ENCODE measurements at places on chromosomes 2 and 18.

GRCh38 chr2:39091543-39091942 lies 29.3 kb downstream of the SOS1 start:
- DNase-seq, result no peak

GRCh38 chr2:128490881-128491691 lies 172.4 kb upstream of the HS6ST1 start:
- no peak for DNase-seq

- no peak for DNase-seq
Measured at GRCh38 chr18:36673452-36673851, 155.3 kb downstream of the TPGS2 start.

GRCh38 chr2:161367675-161368074 lies 48.4 kb upstream of the TBR1 start:
- DNase-seq, result no peak

DNA sequence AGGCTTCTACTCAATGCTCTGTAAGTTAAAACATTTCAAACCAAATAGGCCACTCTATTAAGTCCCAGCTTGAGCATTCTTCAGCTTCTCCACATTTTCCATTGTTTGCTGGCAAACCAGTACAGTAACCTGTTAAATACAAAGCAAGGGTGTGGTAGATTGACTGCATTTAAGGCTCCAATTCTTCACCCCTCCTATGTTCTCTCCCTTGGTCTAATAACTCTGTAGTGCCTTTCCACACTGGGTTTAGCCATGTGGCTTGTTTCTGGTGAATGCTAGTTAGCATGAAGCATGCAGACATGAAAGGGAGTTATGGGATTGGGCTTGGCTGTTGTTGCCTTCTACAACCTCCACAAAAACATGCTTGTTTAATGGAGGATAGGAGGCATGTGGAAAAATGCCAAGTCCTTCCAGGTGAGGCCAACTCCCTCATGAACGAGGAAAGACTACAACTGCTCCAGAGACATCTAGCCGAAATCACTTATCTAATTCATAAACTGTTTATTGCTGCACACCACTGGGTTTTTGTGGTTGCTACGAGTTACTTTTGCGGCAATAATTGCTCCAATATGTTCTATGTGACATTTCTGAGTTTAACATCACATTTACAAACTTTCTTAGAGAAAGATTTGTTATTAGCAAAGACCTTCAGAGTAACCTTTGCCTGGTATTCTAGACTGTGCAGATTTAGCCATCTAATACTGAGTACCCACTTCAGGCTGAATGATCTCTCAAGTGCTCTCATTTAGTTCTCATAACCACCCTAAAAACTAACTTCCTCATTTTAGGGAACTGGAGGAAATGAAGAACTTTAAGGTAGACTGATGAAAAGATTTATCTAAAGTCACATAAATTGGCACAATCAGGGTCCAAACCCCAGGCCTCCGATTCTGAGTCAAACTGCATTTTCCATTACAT lies 104.0 kb downstream of the SMAD2 start:
- no peak for DNase-seq

DNA sequence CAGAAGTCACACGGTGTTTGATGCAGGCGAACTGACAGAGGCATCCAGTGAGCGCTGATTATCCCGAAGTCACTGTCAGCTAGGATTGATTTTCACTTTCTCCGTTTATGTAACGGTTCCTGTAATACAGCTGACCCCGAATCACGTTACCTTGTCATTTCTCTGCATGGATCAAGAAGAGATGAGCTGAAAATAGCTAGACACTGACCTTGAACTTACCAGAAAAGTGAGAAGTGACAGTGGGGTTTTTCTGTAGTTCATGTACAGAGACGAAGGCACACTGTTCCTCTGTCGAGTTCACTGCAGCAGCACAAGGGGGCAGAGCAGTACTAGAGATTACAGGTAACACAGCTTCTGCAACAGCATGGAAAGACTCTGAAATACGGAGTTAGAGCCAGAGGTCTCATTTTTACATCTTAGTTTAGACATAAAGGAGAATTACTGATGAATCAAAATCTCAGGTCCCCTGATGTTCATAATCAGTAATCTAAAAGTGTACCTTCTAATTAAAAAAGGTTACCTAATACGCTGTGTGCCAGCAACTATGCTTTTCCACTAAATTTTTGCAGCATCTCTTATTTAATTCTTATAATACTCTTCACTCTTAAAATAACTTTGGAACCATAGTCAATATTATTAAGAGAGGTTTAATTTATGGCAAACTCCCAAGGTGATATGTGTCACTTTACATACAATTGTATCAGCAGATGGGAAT lies 33.1 kb downstream of the ARHGAP15 start:
- peak; percentile 62 for DNase-seq

All from activated naive CD4-positive, alpha-beta T cell treated with anti-CD3 and anti-CD28 coated beads, Interleukin-2, amount 50 U/mL, for 16 hours (primary cell).